ENCODE measurements at places on chromosomes 16 and 17. TPM values are rescaled to one million over a fixed set of nuclear protein-coding genes. Genes with fewer than 3 reads are reported as not detected.

Gene SCGB1C2
- not detected for total RNA-seq

Gene HSD17B2
- not detected for total RNA-seq

Gene TNK1
- not detected for total RNA-seq

Gene TPSB2
- not detected for total RNA-seq

Gene ALDH3A1
- not detected for total RNA-seq

Gene TBCD
- 53.7 TPM for total RNA-seq
